ENCODE measurements at places on chromosomes 1 and 21. TPM values are rescaled to one million over a fixed set of nuclear protein-coding genes. Genes with fewer than 3 reads are reported as not detected.
A peak's percentile ranks its signal among the peaks of the same experiment; 100 is the strongest.

The BCL2L15 gene
- 16.8 TPM for total RNA-seq

DNA sequence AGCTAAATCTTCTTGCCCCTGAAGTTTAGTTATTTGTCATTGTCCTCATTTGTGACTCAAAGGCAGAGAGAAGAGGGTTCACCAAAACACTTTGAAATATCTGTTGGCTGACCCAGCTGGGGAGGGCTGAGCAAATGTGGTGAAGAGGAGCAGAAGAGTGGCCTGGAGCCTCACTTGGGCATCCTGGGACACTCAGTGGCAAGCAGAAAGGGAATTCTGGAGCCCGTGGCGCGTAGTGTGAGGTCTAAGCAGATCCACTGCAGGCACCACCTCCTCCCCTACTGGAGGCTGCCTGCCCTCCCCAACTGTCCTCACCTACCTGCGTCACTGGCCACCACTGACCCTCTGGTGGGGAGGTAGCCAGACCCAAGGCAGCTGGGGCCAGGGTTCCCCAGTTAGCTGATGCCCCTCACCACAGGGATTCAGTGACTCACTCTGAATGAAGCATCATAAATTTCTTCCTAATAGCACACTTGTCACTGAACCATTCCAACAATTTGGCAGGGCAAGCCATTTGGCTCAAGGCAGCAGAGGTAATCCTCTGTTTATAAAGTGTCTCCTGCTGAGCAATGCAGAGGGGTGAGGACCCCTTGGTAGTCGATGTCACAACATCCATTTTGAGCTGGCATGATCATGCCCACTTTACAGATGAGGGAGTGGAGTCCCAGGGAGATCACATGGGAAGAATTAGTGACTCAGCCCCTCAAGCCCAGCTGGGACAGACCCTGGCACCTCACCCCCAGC is 80.3 kb downstream of the NENF start:
- DNase-seq = no peak

The LCE1D gene
- total RNA-seq = not detected

DNA sequence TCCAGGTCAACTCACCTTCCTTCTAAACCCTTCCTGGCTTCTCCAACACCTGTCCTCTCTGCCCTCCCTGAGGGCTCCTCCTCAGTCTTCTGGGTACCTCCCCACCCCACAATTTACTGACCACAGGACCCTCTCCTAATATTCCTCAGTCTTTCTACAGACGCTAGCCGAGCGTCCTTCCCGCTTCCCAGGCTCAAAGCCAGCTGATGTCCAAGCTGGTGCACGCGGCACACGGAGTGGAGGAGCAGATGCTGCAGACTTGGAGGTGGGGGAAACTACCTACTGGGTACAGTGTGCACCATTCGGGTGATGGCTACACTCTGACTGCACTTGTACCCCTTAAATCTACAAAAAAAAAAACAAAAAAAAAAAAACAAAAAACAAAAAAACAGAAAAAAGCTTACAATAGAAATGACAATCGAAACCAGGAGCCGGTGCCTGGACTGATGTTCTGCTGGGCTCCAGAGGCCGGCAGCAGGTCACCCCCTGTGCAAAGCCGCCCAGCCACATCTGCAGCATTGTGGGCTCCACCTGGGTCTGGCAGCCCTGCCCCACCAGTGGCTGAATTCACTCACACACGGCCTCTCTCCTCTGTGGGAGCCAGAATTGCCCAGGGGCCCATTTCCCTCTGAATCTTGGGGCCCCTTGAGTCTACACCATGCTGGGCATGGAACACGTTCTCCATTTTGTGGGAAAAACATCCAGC is 7.0 kb downstream of the TRIM11 start:
- no peak for DNase-seq

- DNase-seq = no peak
Observed at GRCh38 chr21:36169470-36170128, 13.0 kb downstream of the DOP1B start.

DNA sequence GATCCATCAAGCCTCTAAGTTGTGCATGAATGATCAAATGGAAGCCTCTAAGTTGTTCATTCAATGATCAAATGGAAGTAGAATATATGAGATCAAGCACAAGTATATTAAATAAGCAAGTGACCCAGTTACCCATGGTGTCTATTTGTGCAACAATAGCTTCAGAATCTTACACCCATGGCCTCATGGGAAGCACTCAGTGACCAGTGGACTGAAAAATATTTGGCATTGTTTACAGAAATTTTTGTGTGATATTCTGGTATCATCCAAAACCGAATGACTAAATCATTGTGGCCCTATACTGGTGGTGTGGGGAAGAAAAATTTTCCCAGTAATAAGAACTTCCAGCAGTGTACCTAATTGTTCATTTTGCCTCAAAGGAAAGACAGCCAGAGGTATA is 46.6 kb downstream of the DUSP10 start:
- DNase-seq = no peak

The MEX3A gene
- 5.0 TPM for total RNA-seq

DNA sequence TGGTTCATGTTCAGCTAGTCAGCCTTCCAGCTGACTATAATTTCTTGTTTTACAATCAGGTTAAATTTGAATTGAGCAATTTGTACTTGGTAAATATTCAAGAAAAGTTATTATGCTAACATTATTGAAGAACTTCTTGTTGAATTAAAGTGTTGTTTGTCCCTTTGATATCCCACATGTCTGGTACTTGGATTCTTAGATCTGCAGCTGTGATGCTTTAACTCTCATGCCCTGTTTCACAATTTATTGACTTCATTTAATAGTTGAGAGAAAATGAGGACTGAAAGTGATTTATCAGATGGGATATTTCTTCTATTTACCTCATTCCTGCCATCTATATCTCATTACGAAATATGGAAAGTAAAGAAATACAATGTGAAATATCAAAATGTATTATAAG is 92.8 kb downstream of the FASLG start:
- no peak for DNase-seq

DNA sequence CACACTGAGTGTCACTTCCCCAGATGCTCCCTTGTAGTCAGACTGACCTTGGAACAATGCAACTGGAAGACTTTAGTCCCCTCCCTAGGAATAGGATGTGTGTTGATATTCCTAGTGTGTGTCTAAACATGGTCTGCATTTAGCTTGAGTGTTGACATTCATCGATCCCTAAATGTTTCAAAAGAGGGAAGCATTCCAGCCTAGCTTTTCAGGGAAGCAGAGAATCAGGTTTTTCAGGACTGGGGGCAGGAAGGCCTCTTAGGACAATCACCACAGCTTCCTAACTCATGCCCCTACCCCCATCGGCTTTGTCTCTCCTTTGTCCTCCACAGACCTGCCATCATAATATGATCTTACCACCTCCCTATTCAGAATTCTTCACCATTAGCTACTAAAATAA is 43.4 kb downstream of the NMNAT2 start:
- peak; percentile 62 for DNase-seq

DNA sequence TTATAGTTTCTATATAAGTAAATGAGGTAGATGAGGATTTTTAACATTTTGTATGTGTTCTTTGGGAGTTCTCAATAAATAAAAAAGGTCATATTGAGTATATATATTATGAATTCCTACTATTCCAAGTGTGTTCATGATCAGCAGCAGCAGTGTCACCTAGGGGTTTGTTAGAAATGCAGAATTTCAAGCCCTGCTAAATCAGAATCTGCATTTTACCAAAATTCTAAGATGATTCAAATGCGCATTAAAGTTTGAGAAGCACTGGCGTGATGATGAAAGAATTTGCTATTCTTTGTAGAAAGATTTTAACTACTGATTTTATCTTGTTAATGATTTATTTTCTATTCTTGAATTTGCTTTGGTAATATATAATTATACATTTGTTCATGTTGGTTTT is 28.7 kb downstream of the F3 start:
- no peak for DNase-seq

- DNase-seq = no peak
Observed at GRCh38 chr1:88655685-88656299, 28.3 kb upstream of the PKN2 start.

The HIVEP3 gene
- total RNA-seq = 9.0 TPM

- no peak for DNase-seq
Observed at GRCh38 chr1:242556759-242557158, 32.3 kb upstream of the PLD5 start.

The ATP6V1G3 gene
- total RNA-seq = not detected

GRCh38 chr1:201011616-201012015 is 11.9 kb downstream of the KIF21B start:
- no peak for DNase-seq

DNA sequence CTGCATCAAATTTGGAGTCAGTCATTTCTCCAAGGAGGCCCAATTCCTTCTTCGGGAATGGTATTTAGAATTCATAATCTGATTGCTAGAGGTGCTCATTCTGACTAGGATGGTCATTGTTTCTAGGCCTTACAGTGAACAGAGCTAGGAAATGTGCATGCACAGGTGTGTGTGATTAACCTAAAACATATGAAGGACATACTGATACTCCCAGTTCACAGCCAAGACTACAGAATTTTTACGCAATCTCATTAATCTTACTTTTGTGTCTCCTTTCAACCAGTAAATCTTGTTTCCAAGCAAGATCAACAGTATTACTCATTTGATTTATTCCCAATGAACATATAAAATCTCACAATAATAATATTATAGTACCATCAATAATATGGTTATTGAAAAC is 47.1 kb downstream of the NFASC start:
- no peak for DNase-seq

The CDA gene
- 7.4 TPM for total RNA-seq

DNA sequence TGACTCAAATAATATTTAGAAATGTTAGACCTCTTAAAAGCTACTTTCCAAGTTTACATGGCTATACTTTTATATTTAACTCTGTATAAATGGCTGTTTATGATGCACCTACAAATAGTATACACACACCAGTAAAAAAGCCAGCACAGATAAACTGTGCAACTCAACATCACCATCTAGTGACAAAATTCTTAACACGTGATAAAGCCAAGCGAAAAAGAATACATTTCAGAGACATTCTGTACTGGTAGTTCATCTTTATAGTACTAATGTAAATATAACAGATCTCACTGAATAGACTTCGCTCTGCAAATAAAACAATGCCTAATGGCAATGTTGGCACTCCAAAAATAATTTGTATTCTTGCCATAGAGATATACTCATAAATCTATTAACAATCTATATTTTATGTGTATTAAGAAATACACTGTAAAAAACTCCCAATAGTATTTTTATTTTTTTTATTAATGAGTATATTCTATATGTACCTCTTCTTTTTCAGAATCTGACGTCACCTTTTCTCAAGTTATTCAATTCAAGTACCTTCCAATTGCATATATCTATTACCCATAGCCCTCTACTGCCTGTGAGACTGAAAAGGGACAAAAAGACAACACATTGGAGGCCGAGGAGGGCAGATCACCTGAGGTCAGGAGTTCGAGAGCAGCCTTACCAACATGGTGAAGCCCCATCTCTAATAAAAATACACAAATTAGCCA is 100.2 kb downstream of the DPYD start:
- DNase-seq = peak; percentile 6

- DNase-seq = no peak
Observed at GRCh38 chr1:161164901-161165610, 1.2 kb upstream of the PPOX start.

DNA sequence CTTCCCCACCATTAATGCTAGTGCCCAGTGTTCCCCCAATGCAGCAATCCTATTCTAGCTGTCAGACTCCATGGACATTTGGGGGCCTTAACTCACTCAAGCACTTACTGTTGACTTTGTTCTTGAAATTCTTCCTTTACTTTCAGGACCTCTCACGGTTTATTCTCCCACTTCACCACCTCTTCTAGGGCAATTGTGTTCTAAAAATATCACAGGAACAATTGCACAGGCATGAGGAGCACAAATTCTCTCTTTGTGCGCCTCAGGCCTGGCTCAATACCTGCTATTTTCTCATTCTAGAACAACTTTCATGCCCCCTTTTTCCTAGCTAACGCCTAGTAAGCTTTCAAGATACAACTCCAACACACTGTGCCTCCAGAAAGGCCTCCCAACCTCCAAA is 7.3 kb downstream of the MAB21L3 start:
- no peak for DNase-seq

- DNase-seq = peak; percentile 54
Observed at GRCh38 chr1:164617377-164618201, 58.6 kb downstream of the PBX1 start.

DNA sequence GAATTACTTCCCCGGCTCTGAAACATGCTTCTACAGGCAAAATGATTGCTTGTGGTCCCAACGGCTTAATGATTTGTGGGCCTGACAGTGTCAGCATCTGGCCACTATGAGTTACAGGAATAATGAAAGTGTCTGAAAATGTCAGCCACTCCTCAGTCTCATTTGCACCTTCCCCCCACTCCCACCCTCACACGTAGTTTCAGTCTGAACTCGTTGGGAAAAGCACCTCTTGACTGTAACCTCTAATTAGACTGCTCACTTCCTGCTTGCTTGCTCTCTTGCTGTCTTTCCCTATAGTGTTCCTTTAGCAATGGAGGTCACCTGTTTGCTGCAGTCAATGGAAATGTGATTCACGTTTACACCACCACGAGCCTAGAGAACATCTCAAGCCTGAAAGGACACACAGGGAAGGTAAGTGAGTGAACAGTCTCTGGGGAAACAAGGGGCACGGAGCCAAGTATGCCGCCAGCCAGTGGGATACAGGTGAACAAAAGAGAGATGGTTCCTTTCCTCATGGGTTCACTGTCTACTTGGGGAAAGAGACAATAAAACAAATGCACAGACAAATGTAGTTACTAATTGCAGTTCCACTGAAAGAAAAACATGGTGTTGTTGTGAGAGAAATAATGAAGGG is 27.1 kb downstream of the CFAP57 start:
- no peak for DNase-seq

- DNase-seq = no peak
Observed at GRCh38 chr1:50858761-50859160, 101.3 kb downstream of the FAF1 start.

DNA sequence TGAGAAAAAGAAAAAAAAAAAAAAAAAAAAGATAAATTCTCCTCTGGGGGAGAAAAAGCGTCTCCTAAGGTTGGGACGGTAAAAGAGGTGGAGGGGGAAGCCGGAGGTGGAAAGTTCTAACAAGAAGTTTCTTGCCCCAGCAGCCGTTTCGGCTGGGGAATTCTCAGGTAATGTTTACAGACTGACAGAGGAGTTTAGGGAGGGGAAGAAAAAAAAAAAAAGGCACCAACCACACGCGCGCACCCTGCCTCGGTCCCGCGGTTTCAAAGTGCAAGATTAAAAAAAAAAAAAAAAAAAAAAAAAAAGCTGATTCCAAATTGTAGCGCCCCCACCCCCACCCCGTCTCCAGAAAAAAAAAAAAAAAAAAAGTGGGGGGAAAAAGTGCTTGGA is 504 bp downstream of the DHRS3 start:
- peak; percentile 33 for DNase-seq

DNA sequence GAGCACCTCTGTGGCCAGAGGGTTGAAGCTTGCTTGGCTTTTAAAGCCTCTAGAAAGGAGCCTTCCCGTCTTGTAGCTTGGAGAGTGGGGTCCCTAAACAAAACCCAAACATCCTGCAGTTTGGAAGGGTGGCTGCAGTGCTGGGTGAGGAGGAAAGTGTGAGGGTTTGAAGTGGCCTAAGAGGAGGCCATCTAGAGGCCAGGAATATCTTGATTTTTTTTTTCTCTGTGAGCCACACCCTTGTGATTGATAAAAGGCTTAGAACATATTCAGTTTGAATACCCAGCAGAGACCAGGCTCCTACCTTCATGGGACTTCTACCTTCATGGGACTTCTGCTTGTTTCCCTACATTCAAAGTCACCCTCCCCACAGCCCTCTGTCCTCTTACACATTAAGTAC is 37.3 kb upstream of the PIGV start:
- DNase-seq = no peak

Data from Calu3 (cell line).